ENCODE measurements at places on chromosomes 13 and 19. TPM values are rescaled to one million over a fixed set of nuclear protein-coding genes. Genes with fewer than 3 reads are reported as not detected.
A peak's percentile ranks its signal among the peaks of the same experiment; 100 is the strongest.

DNA sequence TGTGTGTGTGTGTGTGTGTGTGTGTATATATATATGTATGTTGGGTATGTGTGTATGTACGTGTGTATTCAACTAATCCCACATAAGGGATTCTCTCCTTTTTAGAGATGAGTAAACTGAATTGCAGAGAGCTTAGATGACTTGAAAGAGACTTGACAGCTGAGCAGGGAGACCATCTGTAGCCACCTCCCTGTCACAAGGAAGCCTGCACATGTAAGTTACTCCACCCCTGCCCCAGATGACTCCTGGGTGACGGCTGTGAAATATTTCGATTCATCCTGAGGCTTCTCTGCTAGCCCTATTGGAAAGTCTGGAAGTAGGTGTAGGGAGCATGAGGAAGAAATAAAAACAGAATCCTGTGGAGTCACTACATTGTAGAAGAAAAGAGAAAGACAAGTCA lies 480.4 kb downstream of the FOXO1 start:
- DNase-seq: no peak

DNA sequence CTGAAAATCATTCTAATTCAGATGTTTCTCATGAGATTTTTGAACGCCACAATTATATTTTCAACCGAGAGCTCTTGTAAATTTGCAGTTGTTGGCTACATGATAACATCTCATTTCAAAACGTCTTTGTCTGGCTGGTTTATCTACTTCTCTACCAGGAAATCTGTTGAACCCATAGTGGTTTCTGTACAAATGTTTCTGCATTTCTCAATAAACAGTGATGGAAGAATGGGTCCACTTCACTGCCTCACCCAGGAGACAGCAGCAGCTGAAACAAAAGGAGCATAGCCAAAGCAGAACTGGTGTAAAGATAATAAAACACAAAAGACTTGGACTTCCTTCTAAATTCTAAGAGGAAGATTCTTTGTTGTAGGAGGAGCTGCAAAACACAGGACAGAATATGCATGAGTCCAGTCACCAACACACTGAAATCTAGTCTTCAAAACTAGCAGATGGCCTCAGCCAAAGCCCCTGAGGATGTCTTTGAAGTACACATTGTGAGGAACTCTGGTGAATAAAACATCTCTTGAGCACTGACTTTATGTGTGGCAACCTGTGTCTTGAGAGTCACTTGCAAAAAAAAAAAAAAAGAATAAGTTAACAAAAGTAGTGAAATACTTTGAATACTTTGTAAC lies 68.6 kb upstream of the FGF14 start:
- no peak for DNase-seq

The C3 gene
- total RNA-seq: 856 TPM

- DNase-seq: no peak
Measured at GRCh38 chr19:3775831-3776230, 3.8 kb upstream of the RAX2 start.

The SERTM1 gene
- total RNA-seq: not detected

DNA sequence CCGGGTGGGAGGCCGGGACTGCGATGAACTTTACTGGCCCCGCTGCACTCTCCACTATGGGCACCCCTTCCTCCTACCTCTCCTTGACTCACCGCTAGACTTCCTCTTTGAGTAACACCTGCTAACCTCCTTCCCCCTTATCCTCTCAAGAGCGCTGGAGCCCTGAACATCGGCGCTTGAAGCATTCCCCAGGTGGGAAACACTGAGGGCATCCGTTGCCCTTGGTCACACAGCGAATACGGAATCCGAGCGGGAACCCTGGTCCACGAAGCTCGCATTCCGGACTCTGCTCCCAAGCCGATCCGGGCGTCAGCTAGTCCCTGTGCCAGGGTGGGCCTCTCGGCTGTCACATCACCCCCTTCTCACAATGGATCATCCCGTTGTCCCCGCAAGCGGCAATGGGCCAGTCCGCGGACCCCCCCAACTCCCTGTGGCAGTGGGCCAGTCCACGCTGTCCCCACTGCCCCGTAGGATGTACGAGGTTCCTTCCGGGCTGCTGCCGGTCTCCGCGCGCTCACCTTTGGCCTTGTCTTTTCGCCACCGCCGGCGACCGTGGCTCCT lies 4.2 kb downstream of the LIPE start:
- no peak for DNase-seq

DNA sequence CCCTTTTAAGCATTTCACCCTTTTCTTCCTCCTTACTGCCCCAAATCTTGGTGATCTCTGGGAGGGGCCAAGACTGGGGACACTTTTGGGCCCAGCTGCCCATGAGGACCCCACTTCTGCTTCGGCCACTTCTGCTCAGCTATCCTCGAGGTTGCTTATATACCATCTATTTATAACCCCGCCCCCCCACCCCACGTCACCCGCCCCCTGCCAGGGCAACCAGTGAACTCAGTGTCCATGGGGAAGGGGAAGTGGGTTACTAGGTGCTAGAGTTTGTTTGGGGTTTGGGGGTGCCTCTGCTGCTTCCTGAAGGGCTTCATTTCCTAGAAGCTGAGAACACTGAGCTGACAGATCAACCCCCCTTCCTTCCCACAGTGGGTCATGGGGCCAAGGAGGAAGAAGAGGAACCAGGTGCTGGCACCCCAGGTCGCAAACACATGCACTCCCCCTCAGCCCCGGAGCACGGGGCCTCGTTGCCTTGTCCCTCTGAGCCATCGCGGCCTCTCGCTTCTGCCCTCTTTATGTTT lies 6.1 kb upstream of the ADGRE5 start:
- DNase-seq: no peak

The RFPL4A gene
- total RNA-seq: not detected

- DNase-seq: no peak
Measured at GRCh38 chr19:31716826-31717225, 367.6 kb upstream of the TSHZ3 start.

GRCh38 chr19:37902668-37903067 lies 3.7 kb downstream of the WDR87 start:
- peak; percentile 82 for DNase-seq

GRCh38 chr13:76461999-76462398 lies 424.2 kb downstream of the KCTD12 start:
- DNase-seq: no peak

DNA sequence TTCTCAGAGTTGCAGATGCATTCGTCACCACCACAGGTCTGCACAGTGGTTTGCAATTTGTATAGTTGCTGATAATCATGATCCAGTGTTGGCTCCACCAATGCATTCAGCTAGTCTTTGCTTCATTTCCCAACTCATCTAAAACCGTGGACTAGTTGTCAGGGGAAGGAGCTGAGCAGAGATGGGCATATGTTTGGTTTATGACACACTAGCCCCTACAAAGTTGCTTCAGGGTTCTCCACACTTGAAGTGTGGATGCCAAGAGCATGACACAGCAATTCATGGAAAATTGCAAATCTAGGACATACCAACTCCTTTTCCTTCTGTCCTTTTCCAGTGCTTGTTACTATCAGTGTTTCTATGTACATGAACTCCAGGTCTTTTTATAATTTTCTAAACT lies 168.0 kb downstream of the TNFSF13B start:
- DNase-seq: no peak

DNA sequence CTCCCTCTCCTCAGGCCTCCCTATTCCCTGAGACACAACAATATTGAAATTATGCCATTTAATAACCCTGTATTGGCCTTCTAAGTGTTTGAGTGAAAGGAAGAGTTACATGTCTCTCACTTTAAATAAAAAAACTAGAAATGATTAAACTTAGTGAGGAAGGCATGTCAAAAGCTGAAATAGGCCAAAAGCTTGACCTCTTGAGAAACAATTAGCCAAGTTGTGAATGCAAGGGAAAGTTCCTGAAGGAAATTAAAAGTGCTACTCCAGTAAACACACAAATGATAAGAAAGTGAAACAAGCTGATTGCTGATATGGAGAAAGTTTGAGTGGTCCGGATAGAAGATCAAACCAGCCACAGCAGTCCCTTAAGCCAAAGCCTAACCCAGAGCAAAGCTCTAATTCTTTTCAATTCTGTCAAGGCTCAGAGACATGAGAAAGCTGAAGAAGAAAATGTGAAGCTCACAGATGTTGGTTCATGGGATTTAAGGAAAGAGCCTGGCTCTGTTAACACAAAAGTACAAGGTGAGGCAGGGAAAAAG lies 127.6 kb downstream of the TNFRSF19 start:
- no peak for DNase-seq

DNA sequence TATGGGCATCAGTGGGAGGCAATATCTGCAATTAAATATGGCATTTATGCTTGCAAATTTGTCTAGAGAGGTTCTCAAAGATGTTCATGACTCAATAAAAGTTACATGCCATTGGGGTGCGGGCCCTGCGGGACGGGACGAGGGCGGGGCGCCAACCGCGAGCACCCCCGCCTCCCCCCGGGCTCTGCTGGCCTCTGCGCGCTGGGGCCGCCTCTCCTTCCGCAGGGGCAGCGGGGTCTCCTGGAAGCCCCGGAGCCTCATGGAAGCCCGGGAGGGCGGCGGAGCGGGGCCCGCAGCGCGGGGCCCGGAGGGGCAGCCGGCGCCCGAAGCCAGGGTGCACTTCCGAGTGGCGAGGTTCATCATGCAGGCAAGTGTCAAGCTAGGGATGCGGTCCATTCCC lies 179.2 kb downstream of the TPTE2 start:
- DNase-seq: no peak

The ADAMTS10 gene
- 23.4 TPM for total RNA-seq

GRCh38 chr19:1106841-1107660 lies 3.3 kb downstream of the GPX4 start:
- no peak for DNase-seq

DNA sequence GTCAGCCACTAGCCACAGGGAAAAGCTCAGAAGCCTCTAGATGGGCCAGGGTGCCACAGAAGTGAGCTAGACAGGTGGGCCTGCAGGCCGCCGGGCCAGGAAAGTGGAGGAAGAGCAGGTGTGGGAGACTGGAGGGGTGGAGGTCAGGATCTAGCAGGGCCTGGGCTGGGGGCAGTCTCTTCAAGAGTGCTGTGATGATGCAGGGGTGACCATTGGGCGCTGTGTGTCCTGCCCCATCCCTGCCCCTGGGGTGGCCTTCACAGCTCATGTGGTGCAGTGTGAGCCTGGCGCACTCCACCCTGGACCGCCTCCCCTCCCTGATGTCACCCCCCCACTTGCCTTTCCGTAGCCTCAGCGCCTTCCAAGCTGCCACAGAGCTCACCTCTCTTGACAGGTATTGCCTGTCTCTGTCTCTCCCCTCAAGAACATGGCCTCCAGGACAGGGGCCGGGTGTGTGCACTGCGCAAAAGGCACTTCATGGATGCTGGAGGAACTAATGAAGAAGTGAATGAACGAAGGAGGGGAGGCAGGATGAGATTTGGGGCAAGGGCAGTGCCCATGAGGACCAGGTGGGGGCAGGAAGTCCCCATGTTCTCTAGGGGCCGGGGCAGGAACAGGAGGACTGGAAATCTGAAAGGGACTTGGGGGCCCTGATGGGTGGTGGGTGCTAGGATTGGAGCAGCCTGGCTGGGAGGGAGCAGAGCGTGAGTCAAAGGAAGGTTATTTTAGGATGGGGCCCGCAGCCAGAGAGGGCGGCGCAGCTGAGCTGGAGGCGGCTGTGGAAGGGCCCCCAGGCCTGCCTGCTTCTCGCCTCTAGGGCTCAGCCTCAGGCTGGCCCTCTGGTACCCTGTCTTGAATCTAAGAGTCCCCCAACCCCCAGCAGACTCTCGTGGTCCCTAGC lies 6.6 kb downstream of the SSBP4 start:
- DNase-seq: no peak

The RUBCNL gene
- 8.2 TPM for total RNA-seq

- DNase-seq: peak; percentile 62
Measured at GRCh38 chr19:45645631-45646344, 6.6 kb upstream of the EML2 start.

DNA sequence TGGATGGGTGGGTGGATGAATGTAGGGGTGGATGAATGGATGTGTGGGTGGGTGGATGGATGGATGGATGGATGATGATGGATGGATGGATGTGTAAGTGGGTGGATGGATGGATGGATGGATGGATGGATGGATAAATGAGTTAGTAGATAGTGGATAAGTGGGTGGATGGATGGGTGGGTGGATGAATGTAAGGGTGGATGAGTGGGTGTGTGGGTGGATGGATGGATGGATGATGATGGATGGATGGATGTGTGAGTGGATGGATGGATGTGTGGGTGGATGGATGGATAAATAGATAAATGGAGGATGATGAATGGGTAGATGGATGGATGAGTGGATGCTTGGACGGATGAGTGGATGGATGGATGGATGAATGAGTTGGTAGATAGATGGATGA lies 3.2 kb downstream of the MCF2L start:
- no peak for DNase-seq

DNA sequence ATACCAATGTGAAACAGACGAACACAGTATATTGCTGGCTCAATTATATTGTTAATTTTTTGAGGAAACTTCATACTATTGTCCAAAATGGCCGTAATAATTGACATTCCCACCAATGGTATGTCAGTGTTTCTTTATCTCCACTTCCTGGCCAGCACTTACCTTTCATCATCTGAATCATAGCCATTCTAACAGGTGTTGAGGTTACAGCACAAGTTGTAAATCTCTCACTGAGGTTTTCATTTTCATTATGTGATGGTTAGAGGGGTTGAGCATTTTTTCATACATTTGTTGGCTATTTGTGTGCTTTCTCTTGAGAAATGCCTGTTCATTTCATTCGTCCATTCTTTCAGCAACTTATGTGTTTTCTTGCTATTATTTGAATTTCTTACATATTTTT lies 824.0 kb downstream of the UQCRFS1 start:
- DNase-seq: no peak

The F2RL3 gene
- 27.5 TPM for total RNA-seq

GRCh38 chr13:79346300-79346914 lies 59.6 kb downstream of the RBM26 start:
- DNase-seq: no peak

DNA sequence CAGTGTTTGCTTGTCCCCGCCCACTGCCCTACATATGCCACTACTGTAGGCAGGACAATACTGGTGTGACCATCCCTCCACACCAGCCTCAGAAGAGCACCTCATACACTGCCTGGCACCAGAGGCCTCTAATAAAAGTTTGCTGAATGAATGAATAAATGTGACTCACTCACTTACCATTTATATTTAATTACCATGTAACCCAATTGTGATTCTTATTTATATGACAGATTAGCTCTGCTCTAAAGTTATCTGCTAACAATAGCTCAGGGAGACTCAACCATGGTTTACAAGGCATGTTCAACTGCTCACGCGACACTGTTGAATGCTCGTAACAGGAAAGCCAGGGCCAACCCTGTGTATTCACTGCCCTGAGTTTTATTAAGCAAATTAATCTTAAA lies 66.0 kb upstream of the DOCK9 start:
- no peak for DNase-seq

- DNase-seq: no peak
Measured at GRCh38 chr19:8456064-8456463, 11.3 kb downstream of the HNRNPM start.

All from breast epithelium (tissue), 4 donors.